ENCODE measurements at places on chromosomes 2 and 18.

- DNase-seq: no peak
Measured at GRCh38 chr18:58427321-58427720, 201.6 kb downstream of the ALPK2 start.

DNA sequence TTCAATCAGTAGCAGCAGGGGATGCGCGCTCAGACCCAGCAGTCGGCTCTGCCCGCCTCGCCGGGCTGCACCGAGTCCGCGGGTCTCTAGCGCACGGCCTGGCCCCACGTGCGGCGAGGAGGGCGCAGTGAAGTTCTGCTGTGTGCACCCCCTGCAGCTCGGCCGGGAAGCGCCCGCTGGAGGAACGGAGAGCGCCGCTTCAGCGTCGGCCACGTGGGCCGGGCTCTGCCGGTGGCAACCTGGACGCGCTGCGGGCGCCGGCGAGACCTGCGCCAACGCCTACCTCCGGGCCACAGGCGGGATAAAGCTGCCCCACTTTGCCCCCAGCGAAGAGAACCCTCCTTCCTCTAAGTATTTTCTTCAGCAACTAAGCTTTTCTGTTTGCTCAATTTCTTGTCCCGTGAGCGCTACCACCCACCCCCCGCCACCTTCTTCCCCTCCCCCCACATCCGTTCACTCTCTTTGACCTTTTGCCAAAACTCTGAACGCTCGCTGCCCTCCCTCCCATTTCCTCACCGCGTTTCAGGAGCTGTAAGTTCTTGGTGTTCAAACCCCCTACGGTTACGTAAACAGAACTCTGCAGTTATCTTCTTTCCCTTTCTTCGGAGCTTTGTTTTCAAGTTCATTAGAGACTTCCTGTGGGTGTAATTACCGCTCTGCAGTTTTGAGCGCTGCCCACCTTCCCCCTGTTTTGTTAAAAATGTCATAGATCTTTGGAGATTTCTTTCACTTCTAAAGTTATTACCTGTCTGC is 42.6 kb upstream of the EDAR start:
- peak; percentile 26 for DNase-seq

DNA sequence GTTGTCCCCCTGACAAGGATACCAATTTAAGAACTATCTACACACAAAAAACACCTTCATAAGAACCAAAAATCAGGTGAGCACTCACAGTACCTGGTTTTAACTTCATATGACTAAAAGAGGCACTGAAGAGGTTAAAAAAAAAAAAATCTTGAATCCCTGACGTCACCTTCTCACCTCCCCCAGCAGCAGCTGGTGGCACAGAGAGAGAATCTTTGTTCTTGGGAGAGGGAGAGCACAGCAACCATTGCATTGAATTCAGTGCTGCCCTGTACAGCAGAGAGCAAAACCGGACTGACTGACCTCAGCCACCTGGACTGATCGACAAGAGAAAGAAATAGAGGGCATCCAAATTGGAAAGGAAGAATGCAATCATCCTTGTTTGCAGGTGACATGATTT is 566.0 kb downstream of the TMX3 start:
- no peak for DNase-seq

GRCh38 chr2:144708626-144709025 is 188.7 kb upstream of the ZEB2 start:
- DNase-seq: no peak

DNA sequence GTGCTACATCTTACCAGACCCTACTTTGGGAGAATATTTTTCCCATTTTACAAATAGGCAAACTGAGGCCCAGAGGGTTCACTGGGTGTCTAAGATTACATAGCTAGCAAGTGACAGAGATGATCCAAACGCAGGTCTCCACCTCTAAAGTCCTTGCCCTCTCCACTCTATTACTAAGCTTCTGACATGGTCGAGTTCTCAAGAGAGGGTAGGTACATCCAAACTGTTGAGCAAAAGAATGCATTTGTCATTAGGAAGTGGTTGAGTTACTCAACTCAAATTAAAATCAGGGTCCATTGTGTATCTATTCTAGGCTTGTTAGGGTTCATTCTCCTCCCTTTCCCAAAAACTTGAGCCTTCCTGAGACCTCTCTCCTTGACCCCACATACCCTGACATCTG is 680.6 kb upstream of the FANCL start:
- DNase-seq: no peak

DNA sequence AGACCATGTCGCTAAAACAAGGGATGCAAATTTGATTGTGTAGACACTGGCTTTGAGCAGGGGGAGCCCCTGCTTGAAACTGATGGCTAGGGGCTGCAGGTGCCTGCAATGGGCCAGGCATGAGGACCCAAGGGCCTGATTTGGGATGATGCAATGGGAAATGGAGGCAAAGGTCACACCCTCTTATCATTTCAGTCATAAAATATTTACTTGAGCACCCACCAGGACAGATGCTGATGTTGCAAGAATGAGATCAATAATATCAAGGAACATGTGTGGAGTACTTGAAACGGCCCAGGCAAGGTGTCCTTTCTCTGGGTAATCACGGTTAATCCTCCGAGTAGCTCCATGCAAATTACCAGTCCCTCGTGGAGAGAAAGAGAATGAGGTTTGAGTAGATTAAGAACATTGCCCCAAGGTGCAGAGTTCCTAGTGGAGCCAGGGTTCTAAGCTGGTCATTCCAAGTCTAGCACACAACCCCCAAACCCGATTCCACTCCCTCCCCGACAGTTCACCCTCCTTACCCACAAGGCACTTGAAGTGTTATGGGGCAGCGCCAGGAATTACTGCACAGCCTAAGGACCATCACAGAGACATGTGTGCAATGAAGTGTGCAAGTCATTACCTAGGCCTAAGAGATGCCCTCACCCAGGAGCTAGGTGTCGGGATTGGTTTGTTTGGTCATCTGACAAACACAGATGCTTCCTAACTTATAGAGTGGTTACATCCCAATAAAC is 14.0 kb upstream of the TMBIM1 start:
- DNase-seq: no peak

DNA sequence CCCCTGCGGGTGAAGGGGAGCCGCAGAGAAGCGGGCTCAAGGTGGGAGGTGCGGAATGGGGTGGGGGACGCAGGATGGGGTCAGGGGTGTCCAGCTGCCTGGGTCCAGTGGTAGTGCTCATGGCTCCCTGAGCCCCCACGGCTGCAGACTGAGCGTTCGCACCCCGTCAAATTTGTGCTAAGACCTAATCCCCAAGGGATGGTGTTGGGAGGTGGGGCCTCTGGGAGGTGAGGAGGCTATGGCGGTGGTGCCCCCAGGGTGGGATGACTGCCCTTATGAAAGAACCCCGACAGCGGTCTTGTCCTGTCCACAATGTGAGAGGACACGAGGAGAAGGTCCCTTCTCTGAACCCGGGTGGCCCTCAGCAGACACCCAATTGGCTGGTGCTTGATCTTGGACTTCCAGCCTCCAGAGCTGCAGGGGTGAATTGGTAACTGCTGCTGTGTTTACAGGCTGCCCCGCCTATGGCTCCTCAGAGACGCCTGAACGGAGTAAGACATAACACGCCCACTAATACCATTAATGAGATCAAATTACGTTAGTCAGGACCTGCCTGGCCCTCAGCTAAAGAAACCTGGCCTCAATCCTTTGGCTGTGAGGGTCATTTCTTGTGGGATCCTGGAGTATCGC is 42.6 kb downstream of the PXDN start:
- DNase-seq: no peak

DNA sequence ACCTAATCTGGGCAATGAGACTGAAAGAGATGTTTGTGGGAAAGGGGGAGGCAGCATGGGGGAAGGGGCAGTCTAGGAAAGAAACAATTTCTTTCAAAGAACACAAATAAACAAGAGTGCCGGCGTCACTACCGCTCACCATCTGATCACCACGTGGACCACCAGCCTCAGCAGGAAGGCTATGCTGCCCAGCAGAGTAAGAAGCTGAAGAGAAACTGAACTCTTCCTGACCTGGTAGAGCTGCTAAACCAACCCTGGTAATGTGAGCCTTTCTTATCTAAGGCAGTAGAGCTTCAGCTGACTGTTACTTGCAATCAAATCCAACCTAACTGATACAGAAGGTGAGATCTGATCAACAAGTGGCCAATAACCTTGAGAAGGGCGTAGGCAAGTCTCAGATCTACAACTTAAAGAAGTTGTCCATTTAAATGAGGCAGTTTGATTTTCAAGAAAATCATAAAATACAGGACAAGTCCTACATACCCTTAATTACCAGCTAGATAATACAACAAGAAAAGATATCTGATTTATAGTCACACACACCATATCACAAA is 44.2 kb upstream of the SPTBN1 start:
- DNase-seq: no peak

DNA sequence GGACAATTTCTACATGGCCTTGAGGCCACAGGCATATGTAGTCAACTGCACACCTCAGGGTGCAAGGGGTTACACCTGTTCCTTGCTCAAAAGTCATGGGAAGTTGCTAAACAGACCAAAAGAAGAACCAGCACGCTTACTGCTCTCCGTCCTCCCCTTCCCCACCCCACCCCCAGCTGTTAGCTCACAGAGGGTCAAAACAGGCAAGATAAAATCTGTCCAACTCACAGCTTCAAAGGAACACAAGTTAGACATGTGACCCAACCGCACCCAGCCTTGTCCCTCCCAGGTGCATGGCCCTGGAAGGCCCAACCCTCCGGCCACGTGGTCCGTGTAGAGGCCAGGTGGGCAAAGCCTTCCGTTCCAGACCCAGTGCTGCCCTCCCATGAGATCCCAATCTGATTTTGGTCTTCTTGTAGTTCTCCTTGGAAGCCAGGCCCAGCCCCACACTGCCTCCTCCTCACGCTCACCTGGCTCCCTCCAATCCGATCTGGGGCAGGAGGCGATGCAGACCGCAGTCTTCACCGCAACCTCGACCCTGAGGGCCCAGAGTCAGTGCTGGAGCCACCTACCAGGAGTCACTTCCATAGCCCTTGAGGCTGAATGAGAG is 14.5 kb upstream of the ASPRV1 start:
- DNase-seq: no peak

DNA sequence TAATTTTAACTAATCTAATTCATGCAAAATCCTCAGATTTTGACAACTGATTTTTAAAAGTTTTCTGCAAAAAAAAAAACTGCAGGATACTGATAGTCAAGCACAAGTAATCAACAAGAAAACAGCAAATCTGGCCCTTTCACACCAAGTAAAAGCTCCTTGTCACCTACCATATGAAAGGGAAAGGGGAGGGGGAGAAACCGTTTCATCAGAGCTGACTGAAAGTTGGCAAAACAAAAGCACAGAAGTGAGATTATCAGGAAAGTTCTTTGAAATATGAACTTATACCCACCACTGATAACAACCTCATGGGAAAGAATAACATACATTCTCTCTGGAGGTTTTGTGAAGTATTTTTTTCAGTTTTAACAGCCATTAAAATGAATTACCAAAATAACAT is 38.7 kb downstream of the ZNF521 start:
- DNase-seq: no peak

- peak; percentile 85 for DNase-seq
Measured at GRCh38 chr2:231052494-231053451, 3.9 kb upstream of the PSMD1 start.

- DNase-seq: no peak
Measured at GRCh38 chr2:128359841-128360240, 41.2 kb upstream of the HS6ST1 start.

GRCh38 chr2:169727065-169727464 is 6.6 kb upstream of the KLHL23 start:
- no peak for DNase-seq

GRCh38 chr2:96247009-96247408 is 18.8 kb downstream of the TMEM127 start:
- DNase-seq: no peak

GRCh38 chr2:150695451-150696135 is 208.1 kb upstream of the RND3 start:
- no peak for DNase-seq

GRCh38 chr2:77418537-77418936 is 103.6 kb downstream of the LRRTM4 start:
- no peak for DNase-seq

DNA sequence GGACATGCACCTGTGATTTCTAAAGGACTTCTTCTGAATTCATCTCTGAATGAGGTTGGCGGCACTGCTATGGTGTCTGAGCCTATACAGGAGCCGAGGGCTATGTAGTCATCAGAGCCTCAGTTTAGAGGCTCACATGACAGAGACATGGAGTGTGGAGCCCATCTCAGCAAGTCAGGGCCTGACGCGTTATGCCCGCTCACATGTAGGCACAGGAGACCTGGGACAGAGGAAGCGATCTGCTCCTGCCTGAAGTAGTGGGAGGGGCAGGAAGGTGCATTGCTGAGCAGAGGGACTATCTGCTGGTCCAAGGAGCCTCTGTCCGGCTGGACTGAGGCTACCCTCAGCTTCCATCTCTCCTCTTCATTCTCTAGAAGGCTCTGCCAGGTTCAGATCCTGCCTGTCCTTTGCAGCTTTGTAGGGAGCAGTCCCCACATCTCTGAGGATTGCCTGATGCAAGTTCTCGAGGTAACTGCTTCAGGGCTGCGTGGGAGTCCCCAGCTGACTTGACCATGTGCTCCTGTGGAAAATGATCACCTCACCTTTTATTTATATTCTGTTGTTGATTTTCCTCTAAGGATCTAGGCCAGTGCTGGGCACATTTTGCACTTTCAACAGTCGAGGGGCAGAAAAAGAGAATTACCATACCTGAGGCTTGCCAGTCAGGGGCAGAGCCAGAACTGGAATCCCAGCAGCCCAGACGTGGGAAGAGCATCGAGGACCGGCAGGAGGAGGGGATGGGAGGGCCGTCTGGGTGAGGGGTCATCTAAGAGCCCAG is 16.6 kb downstream of the KLHL29 start:
- DNase-seq: no peak

DNA sequence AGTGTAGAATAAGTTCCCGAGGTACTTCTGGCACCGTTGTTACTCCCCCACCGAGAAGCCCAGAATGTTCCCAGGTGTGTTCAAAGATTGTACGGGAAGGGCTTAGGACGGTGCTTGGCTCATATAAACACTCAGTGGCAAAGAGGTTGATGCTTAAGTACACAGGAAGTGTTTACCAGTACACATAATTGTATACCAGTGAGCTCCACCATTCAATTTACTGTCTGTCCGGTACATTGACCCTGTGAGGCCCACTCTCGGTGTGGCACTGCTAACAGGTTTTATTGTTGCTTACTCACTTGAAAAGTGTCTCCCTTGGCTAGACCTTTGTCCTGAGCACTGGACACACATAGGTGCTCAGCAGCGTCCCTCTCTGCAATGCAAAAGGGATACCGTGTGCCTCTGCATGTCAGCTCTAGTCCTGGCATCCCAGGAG is 191.0 kb downstream of the NEDD4L start:
- DNase-seq: no peak

DNA sequence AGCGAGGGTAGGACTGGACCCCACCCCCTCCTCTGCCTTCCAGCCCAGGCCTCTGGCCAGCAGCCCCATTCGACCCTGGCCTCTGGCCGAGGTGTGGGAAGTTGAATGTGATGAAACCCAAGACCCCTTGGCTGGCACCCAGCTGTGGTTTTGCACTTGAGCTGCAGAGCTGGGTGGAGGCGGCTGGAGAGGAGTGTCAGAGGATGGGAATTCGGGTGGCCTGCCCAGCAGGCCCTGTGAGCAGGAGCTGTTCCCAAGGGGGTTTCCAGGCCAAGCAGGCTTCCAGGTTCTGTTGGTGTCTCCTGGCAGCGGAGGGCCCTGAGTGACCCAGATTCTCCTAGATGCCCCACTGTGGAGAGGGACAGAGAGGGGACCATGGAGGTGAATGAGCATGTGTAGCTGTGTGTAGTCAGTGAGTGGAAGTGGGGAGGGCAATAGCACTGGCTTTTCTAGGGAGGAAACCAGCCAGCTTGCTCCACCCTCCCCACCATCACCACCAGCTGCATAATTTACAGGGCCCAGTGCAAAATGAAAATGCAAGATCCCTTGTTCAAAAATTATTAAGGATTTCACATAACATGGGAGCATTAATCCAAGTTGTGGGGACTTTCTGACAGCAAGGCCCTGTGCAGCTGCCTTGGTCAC is 172.2 kb upstream of the HAAO start:
- DNase-seq: peak; percentile 98

GRCh38 chr2:54030396-54030741 is 59.6 kb upstream of the PSME4 start:
- no peak for DNase-seq

Measured in cardiac fibroblast (primary cell).